Substantia nigra (tissue), 51 donors: ENCODE measurements at places on chromosomes 12 and 14.

DNA sequence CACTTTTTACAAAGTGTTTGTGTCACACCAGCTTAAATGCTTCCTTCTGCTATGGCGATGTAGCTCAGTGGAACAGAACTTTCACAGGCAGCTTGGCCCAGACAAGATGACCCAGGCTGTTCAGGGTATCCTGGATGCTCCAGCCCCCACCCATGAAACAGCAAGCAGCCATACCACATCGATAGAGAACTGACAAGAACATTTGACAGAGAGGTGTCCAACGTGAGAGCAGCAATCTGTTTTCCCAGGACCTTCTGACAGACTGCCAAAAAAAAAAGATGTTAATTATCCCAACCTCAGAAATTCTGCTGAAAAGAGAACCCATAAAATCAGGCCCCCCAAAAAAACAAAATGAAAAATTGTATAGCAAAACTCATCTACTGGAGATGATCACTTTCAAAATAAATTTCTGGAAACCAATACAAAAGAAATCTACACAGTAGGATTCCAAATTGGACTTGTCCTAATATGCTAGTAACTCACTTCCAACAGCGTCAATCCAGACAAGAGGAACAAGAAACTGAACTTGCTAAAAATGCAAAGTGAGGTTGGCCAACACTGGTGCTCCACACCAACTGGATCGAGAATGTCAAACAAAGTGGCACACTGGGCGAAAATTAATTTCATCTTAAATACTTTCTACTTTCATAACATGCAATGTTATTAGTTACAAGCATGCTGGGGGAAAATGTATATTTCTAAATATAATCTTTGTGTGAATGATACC, 118.8 kb downstream of the DPF3 start:
- no peak for DNase-seq

DNA sequence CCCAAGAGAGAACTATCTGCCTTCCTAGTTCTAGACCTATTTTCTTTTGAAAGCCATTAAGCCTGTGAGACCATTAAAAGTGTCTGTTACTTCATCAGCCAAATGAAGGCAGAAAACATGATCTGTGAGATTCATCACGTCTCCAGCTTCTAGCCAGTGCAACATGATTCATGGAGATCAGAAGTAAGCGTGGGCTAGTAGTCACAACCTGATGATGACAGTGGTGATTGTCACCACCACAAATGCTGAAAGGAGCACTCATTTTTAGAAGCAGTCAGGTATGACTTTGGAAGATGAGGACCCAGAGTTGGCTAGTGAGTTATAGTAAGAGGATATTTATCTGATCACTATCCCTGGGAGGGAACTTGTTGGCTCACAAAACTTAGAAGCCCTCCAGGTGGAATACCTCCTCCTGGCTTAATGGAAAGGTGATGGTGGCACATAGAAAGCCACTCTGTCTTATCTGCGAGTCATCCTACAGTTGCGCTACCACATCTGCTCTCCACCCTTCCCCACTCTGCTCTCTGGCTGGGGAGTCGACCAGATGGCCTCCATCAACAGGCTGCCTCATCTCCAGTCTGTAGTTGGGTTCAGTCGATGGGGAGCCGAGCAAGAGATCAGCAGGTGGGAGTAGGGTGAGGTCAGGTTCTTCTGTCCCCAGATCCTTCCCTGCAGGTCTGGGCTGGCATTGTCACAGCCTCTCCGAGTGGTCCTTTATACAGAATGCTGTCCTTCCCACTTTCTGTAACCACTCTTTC, 317.6 kb upstream of the FKBP4 start:
- DNase-seq: no peak

- no peak for DNase-seq
These were observed 52.6 kb upstream of the NID2 start for GRCh38 chr14:52121441-52121840.

DNA sequence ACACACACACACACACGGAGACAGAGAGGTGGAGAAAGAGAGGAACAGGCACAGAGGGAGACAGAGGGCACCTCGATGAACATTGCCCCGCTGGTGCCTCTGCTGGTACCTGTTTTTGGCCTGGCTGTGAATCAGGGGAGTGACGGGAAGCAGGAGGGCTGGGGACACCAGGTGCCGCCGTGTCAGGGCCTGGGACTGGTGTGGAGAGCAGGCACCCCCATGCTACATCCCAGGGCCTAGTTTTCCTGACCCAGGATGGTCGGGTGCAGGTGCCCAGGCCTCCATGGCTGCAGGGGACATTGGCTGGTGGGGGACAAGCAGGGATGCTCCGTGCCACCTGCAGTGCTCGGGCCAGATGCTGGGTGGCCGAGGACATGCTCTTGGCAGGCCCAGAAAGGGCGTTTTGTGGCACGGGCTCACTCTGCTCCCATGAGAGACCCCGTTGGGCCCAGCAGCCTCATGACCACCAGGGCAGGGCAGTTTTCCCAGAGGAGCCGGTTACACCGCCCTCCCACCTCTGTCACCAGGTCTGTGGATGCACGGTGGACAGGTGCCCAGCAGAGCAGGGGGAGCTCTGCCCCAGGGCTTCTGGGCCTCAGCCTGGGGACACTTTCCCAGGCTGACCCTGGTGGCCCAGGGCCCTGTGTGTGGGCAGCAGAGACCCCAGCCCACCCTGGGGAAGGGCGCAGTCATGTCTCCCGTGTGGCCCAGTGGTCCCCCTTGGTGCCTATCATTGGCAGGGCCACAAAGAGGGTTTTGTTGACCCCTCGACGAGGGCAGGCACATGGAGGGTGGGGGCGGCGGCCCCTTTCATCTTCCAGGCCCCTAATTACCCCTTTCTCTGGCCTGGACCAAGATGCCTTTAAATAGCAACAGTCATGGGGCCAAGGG, 207.5 kb upstream of the RTL1 start:
- no peak for DNase-seq
